ENCODE measurements at places on chromosomes 12 and 14.

DNA sequence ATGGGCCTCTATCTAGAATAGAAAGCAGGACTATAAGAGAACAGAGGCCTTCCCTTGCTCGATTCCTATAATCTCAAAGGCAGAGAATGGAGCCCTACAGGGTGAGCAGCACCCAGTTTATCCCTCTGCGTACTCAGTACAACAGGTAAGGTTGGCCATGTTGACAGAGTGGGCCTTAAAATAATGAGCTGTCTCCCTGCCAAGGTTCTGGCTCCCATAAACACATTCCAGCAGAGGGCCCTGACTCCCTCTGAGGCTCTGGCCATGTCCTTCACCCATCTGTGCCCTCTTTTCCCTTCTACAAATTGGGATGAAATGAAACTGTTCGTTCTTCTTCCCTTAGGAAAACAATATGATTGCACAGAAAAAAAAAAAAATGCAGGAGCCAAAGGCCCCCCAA lies 16.9 kb upstream of the PNMA1 start:
- DNase-seq, result no peak

GRCh38 chr12:53211476-53212381 lies 4.7 kb upstream of the ITGB7 start:
- no peak for DNase-seq

- no peak for DNase-seq
Observed at GRCh38 chr14:104103446-104104075, 18.1 kb downstream of the ASPG start.

- no peak for DNase-seq
Observed at GRCh38 chr14:52873694-52874093, 77.2 kb downstream of the FERMT2 start.

- DNase-seq, result no peak
Observed at GRCh38 chr14:81784084-81784483, 250.4 kb upstream of the SEL1L start.

- no peak for DNase-seq
Observed at GRCh38 chr14:60590991-60591414, 58.3 kb downstream of the SIX1 start.

DNA sequence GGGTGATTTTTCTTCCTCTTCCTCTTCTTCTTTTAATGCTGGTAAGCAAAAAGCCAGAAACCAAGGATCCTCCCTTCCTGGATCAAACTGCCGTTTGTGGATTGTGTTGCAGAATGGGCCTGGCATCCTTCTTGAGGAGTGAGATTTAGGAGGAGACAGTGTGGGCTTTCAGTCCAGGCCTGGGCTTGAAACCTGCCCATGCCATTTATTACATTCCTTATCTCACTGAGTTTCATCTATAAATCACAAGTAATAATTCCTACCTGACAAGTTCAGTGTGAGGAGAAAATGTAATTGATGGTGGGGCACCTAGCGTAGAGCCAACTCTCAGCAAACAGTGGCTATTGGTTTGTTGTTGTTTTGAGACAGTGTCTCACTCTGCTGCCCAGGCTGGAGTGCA lies 126.4 kb downstream of the SLC35F4 start:
- DNase-seq, result no peak

DNA sequence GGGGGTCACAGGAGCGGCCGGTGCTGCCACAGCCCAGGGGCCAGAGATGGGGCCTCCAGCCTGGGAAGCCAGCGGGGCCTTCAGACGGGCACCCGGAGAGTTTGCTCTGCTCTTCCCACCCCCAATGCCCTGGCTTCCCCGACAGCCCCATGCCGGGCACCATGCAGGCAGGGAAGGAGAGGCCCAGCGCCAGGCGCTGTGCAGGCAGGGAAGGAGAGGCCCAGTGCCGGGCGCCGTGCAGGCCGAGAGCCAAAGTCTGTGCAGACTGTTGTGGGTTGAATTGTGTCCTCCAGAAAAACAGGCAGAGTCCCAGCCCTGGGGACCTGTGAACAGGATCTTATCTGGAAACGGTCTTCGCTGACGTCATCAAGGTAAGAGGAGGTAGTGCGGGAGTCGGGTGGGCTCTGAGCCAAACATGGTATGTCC lies 34.3 kb downstream of the GALNT9 start:
- DNase-seq, result no peak

- no peak for DNase-seq
Observed at GRCh38 chr14:24315807-24316596, 4.7 kb downstream of the LTB4R start.

DNA sequence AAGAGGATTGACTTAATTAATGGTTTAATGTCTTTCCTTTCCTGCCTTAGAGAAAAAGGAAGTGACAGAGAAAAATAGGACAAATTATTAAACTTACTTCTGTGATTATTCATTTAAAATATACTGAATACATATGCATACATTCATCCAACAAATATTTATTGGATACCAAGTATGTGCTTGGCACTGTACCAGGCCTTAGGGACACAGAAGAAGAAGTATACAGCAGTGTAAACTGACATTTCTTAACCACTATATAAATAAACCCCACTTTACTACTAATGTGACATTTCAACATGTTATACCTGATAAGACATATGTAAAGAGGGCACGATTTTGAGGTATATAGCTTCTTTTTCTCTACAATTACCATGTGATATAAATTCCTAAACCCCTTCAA lies 53.6 kb downstream of the ERO1A start:
- no peak for DNase-seq

- DNase-seq, result no peak
Observed at GRCh38 chr12:126224032-126224431, 1158.8 kb downstream of the AACS start.

Data from RCC 7860 (cell line).